ENCODE measurements at places on chromosomes 16 and 17.

DNA sequence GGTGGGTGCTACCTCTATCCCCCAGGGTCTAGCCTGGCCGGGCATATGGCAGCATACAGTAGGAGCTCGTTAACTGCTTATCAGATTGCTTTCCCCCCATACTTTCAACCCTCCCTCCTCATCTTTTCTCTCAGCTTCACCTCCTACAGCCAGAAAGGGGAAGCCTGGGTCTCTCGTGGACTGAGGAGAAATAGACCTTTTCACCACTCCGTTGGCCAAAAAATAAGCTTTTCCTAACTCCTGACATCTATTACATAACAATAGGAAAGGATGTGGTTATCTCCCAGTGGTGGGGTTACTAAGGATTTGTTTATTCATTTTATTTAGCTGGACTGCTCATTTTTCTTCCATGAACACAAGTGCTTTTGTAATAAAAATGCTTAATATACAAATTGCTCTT lies 9.0 kb upstream of the CXCL16 start:
- DNase-seq: no peak

- DNase-seq: no peak
These were observed 6.8 kb upstream of the ADCY7 start for GRCh38 chr16:50259334-50260205.

DNA sequence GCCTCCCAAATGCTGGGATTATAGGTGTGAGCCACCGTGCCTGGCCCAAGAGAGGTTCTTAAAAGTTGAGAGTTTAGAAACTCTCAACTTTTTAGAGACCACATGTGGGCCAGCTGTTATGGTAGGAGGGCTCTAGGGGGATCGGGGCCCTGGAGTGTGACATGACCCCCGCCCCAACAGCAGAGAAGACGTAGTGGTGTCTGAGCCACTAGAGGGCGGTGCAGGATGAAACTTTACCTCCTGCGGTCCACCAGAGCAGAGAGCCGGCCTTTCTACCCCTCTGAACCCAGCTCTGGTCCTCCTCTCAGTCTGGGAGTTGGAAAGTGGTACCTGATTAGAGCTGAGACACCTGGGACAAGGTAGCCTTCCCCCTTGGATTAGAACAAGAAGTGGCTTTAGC lies 7.4 kb downstream of the CDK5RAP3 start:
- DNase-seq: no peak

DNA sequence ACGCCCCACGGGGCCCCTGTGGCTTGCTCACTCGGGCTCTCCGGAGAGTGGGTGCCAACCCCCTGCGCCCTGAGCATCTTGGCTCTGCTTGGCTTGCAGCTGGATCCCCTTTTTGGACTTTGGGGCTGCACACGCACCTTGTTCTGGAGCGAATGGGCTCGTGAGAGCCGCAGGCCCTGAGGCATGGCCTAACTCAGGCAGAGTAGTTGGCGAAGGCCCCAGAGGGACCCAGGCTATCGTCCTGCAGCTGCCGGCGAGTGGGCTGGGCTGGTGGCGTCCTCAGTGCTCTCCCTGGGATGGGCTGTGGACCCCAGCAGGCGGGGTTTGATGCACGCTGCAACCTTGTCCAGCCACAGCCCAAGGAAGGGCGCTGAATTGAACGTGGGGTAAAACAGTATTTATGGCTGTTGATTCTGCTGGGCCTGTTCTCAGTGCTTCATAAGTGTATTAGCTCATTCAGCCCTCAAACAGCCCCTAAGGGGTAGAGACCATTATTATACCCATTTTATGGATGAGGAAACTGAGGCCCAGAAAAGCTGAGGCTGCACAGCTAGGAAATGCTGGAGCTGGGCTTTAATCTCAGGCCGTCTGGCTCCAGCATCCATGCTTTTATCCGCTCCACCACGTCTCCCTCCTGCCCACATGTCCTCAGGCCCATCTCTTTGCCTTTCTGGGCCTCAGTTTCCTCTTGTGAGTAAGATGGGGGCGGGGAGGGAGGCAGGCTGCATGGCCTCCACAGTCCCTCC lies 171.2 kb upstream of the CIBAR2 start:
- DNase-seq: no peak

- no peak for DNase-seq
These were observed 1.8 kb downstream of the ZNF263 start for GRCh38 chr16:3285131-3285530.

- no peak for DNase-seq
These were observed 25.6 kb downstream of the PIEZO1 start for GRCh38 chr16:88759245-88759975.

DNA sequence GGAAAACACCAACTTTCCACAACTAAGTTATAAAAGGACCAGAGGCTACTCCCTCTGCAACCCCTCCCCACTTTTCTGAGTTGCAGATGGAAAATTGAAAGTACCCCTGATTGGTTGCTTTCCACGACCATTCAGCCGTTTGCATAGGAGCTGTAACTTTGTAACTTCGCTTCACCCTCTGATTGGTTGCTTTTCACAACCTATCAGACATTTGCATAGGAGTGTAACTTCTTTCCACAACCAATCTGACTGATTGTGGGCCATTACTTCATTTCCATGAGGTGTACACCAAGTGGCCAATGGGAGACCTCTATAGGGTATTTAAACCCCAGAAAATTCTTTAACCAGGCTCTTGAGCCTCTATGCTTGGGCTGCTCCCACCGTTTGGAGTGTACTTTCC lies 644.1 kb downstream of the WWOX start:
- DNase-seq: no peak

GRCh38 chr17:50144845-50145531 lies 5.5 kb downstream of the PPP1R9B start:
- DNase-seq: no peak

GRCh38 chr17:56447171-56447570 lies 146.3 kb upstream of the NOG start:
- no peak for DNase-seq

DNA sequence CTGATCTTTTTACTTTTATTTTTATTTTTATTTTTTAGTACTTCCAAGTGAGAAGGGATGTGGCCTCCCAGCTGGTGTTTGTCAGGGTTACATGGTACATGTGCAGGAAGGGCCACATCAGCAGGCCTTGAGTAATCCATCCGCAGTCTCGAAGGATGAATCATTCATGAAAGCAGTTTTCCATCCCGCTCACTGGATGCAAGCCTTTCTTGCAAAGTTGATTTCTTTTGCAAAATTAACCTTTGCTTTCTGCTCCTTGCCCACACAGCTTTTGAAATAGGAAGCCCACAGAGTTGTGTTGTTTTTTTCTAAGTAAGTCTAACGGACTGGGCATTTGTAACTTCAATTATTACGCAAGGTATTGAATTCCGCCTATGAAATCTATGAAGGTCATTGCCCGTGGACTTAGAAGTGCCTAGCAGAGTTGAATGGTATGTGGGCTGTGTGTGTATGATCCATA lies 157.4 kb downstream of the PRKCA start:
- no peak for DNase-seq

GRCh38 chr16:55988013-55988412 lies 112.8 kb upstream of the CES5A start:
- DNase-seq: no peak

- DNase-seq: no peak
These were observed 39.2 kb upstream of the ABCC12 start for GRCh38 chr16:48194828-48195556.

DNA sequence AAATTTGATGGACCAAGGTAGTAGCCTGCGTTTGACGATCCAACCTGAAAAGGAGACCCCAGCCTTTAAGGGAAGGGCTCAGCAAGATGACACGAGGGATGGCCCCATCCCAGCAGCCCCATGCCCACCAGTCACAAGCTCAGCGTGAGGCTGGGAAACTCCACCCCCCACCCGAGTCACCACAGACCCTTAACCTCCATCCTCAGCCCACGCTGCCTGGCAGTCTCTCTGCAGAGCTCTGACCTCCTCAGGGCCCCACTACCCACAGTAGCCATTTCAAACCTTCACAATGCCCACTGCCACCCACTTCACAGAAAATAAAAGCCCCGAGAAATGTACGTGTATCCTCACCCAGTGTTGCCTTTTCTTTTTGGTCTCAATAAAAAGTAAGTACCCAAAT lies 18.7 kb downstream of the USP36 start:
- DNase-seq: no peak

- DNase-seq: no peak
These were observed at the start of gene PRR35 for GRCh38 chr16:560204-560700. PRR35 (plus strand) TSS chr16:560394; CDS start chr16:563295, 2,901 bp downstream.

DNA sequence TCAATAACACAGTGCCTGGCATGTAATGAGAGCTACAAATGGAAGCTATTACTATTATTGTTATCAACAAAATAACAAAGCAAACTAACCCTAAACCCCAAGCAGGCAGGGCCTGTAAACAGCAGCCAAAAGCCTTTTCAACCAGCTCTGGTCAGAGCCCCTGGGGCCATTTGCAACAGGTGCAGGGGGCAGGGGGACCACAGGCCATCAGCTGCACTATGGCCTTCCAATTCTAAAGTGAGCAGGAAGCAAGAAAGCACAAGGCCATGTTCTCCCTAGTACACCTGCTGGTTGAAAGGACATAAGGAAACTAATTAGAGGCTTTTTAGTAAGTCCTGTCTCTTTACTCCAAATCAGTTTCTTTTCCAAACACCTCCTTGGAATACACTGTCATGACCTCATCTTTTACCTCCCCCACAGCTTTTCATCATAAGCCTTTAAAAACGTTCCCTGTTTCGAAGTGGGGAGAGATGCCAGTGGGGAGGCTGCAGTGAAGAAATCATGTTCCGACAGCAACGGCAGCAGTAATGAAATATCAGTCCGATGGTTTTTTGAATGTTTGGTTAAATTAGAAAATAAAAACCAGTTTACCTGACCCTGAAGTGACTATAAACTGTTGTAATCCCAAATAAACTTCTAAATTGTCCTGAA lies 68.4 kb upstream of the GSG1L start:
- no peak for DNase-seq

DNA sequence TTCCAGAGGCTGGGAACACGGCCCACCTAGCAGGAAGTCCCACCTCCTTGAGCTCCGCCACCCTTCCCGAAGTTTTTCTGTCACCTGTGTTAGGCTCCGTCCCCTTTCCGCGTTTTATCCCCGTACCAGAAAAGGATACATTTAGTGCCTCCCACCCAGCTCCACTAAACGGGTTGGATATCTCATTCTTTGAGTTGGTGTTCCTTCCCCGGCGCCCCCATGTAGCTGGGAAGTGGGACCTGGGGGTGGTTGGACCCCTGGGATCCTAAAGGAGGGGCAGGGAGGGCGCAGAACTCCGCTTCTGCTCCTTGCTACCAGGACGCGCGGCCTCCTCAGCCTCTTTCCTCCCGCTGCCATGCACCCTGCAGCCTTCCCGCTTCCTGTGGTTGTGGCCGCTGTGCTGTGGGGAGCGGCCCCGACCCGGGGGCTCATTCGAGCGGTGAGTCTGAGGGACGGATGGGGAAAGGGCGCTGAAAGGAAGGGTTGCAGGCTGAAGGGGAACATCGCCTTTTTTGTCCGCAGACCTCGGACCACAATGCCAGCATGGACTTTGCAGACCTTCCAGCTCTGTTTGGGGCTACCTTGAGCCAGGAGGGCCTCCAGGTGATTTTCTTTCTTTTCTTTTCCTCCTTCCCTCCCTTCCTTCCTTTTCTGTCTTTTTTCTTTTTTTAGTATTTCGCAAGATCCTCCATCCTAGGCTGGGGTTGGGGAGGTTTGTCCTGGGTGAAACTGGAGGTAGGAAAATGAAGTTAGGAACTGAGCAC lies 669 bp downstream of the RNF167 start:
- peak; percentile 72 for DNase-seq

- DNase-seq: no peak
These were observed 1.4 kb upstream of the PRPSAP2 start for GRCh38 chr17:18856570-18856915.

- no peak for DNase-seq
These were observed 60.1 kb upstream of the GSE1 start for GRCh38 chr16:85552980-85553435.

DNA sequence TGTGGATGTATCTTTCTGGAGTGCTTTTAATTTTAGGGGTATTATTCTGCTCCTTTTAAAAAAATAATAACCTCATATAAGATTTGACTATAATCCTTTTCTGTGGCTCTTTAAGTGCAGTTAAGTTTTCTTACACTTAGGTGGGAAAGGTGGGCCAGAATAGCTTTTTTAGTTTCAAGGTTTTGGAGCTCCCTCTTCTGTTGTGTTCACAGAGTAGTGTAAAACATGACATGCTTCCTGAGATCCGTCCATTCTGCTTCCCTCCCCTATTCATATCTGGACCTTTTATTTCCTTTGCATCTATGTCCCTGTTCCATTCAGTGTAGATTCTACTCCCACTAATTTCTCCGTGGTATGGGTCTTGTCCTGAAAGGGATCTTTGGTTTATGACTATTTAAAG lies 12.8 kb downstream of the LRRC36 start:
- DNase-seq: no peak

DNA sequence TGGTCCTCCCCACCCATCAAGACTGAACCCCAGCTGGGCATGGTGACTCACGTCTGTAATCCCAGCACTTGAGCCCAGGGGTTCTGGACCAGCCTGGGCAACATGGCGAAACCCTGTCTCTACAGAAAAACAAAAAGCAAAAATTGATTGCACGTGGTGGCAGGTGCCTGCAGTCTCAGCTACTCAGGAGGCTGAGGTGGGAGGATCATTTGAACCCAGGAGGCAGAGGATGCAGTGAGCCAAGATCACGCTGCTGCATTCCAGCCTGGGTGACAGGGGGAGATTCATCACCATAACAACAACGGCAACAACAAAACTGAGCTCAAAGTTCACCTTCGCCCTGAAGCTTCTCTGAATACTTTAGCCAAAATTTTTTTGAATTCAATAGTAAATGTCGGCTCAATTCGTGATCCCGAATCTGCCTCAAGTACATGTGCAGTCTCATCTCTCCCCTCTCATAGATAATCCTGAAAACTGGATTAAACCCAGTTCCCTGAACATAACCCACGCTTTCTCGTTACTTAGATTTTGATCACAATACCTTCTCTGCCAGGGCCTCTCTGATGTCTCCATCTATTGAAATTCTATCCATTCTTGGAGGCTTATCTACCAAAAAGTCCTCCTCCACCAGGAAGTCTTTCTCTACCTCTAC lies 13.5 kb upstream of the MYH10 start:
- DNase-seq: no peak

DNA sequence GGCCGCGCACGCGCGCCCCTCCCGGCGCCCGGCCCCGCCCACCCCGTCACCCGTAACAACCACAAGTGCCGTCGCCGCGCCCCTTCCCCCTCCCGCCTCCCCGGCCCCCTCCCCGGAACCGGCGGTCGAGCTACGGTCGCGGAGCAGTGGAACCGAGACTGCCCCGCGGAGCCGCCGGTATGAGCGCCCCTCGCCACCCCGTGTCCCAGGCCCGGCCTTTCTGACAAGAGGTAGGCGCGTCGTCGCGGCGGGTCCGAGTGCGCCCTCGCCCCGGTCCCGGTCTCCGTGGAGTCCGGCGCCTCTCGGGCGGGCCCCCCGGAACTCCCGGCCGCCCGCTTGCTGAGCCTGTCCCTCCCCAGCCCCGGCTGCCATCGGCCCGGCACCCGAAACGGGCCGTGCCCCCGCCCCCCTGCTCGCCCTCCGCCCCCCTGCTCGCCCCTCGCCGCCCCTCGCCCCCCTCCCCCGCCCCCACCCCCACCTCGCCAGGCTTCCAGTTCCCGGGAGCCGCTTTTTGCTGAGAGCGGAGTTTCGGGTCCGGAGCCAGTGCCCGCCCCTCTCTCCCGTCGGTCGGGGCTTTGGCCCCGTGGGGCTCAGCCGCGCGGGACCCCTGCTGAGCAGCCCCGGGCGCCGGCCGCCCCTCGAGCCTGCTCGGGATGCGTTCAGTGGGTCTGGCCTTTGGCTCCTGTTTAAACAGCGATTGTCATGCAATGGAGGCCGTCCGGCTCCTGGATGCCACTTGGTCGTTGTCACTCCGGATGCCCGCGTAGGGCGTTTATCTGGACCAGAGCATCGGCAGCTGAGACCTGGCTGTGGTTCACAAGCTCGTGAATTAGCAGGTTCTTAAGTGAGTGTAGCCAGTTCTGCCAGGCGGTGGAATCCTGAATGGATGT lies at the start of gene SEC14L1:
Gene SEC14L1 (plus strand): TSS at position 92 of the 890 bp plus-strand sequence. CDS start 2,628 bp downstream, outside the sequence.
- no peak for DNase-seq

GRCh38 chr17:61084260-61084659 lies 315.4 kb upstream of the TBX2 start:
- DNase-seq: no peak
